ENCODE measurements at places on chromosomes 2 and 18.

- DNase-seq: peak; percentile 73
Measured at GRCh38 chr2:164984428-164984827, 29.1 kb upstream of the SLC38A11 start.

DNA sequence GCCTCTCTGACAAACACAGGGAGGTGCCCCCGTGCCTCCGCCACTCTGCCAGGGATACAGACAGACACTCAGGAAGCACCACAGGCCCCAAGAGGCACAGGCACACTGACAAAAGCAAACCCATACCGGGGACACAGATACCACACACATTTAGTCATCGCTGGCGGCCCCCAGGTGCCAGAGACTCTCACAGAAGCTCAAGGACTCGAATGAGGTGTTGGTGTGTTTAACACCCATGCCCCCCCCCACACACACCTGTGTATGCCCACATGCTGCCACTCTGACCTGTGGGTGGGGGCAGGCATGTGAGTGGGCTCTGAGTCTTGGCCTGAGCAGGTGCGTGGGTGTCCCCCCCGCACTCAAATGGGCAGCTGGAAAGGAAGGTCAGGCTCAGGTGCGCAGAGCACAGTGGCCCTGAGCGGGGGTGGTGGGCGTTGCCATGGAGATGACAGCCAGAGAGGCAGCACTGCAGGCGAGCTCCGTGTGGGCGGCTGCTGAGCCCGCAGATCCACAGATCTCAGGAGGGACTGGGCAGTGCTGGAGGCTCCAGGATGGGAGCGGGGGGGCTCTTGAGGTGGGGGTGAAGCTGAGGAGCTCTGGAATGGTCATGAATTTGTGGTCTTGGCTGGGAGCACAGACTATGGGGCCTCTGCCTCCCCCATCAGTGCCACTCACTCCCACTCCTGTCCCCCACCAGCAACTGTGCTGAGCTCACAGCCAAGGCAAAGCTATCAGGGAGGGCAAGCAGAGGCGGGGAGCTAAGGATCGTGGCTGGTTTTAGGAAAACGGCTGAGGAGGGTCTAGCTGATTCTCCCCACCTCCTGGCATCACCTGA lies 73.9 kb upstream of the TAF1B start:
- DNase-seq: no peak

- DNase-seq: no peak
Measured at GRCh38 chr2:41706286-41706685, 341.5 kb upstream of the PKDCC start.

DNA sequence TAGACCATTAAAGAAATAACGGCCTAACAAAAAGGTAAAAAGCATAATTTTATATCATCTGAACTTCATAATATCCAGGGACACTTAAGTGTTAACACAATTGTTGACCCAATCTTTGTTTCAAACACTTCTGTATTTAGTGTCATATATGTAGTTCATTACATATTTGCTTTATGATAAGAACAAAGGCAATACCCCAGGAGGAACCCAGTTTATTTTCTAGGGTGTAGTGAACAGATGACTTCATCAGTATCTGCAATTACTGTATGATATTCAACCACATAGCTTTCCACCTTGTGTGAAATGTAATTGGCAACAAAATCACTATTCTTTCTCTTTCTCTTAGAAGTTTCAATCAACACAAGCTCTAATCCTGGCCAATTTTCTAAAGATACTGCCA lies 177.8 kb downstream of the SLC39A10 start:
- no peak for DNase-seq

DNA sequence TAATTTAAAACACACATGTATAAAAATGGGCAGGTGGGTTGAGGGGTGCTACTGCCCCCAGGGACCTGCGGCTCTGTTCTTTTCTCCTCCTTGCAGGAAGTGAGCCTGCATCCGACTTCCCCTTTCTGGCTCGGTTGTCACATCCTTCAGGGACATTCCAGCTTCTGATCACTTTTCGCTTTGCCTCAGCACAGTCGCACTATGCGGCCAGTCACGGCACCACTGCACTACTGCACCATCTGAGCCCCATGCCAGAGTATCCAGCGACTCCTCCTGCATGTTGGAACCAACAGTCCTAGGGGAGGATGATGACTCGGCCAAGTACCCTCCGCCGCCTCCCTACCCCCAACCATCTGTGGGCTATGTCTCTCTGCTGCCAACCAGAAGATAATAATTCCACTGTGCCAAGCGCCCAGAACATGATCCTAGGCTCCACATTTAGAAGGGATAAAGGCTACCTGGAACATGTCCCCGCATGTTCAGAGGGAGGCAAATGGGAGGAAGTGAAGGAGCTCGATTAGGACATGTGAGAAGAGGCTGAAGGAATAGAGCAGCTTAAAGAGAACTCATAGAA lies 17.6 kb downstream of the CDC42EP3 start:
- DNase-seq: no peak

DNA sequence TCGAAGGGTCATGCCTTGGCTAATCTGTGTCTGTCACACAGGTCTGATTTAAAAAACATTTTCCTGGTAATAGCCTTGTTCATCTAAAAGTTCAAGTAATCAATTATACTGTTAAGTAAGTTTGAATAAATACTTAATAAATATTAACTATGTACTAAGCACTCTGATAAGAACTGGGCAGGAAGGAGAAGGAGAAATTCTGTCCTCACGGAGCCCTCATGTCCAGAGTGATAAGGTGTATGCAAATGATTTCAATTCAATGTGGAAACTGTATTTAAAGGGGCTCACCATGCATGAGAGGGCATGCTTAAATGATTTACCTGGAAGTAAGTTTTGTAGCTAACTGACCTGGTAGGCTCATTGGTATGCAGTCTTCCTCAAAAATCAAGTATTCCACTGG lies 94.0 kb upstream of the LYPD6 start:
- no peak for DNase-seq

DNA sequence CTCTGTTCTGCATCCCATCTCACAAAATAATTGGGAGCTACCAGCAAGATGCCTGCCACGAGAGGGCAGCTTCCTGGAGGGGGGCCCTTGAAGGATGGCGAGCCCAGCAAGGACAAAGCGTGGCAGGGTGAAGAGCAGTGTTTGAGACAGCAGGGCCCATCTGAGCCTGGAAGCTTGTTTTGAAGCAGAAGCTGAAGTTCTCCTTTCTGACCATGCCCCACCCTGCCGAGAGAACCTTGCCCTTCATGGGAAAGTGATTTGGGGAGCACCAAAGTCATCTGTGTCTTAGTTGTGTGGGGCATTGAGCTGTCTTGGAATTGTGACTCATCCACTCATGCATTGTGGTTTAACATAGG lies 216.3 kb downstream of the BCL11A start:
- DNase-seq: no peak

- no peak for DNase-seq
Measured at GRCh38 chr2:8501061-8501720, 180.7 kb upstream of the ID2 start.

DNA sequence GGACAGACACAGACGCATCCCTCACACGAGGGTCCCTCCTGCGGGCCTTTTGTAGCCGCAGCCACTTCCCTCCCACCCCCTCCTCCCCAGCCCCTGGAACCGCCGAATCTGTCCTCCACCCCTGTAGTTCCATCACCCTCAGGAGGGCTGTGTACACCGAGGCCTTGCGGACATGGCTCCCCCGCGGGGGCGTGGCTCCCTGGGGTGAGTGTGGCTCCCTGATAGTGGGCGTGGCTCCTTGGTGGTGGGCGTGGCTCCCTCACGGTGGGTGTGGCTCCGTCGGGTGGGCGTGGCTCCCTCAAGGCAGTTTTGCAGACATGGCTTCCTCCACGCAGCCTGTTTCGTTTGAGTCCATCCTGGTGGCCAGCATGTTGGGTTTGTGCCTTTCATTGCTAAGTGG lies 420.7 kb upstream of the SALL3 start:
- no peak for DNase-seq

DNA sequence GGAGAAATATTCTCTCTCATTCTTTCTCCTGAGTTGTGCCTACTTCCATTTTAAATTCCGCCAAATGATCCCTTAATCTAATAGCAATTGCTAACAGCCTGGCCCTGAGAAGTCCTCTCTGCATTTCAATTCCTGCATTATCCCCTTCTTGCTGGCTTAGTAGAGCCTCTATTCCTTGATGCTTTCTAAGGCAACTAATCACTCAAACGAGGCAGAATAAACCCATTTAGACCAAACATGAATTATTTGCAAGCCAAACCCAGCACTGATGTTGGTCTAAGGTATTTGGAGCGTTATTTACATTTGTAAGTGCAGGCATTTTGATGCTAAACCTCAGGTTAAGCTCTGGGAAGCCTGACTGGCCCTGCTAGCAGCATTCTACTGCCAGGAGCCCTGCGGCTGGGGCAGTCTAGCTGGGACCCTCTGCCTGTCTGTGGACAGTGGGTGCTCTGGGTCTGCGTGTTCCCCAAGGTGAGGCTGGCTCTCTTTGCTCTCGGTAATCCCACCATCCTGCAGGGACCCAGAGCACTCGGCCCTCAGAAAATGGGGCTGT lies 173.1 kb upstream of the HS6ST1 start:
- DNase-seq: no peak

DNA sequence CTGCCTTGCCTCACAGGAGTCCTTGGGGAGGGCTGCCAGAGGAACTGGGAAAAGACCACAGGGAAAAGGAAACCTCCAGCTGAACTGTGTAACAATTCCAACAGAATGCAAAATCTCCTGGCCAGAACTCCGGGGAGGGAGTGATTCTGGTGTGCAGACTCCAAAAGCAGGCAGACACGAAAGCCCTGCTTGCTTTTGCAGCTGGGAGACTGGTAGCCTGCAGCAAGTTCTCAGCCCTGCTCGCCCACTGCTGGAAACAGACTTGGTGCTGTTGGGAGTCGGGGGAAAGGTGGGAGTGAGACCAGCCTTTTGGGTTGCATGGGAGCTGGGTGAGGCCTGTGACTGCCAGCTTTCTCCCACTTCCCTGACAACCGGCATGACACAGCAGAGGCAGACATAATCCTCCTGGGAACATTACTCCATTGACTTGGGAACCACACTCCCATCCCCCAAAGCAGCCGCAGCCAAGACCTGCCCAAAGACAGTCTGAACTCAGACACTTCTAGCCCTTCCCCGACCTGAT lies 26.0 kb upstream of the NMI start:
- peak; percentile 78 for DNase-seq

DNA sequence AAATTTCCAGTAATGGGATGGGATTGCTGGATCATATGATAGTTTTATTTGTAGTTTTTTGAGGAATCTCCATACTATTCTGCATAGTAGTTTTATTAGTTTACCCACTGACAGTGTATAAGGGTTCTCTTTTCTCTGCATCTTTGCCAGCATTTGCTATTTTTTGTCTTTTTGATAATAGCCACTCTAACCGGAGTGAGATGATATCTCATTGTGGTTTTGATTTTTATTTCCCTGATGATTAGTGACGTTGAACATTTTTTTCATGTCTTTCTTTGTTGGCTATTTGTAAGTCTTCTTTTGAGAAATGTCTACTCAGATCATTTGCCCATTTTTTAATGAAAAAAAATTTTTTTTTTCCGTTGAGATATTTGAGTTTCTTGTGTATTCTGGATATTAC lies 26.1 kb downstream of the TMEM17 start:
- DNase-seq: no peak

GRCh38 chr2:122478117-122478516 lies 722.7 kb downstream of the TSN start:
- peak; percentile 57 for DNase-seq

- no peak for DNase-seq
Measured at GRCh38 chr2:105400138-105400540, 1.3 kb upstream of the FHL2 start.

DNA sequence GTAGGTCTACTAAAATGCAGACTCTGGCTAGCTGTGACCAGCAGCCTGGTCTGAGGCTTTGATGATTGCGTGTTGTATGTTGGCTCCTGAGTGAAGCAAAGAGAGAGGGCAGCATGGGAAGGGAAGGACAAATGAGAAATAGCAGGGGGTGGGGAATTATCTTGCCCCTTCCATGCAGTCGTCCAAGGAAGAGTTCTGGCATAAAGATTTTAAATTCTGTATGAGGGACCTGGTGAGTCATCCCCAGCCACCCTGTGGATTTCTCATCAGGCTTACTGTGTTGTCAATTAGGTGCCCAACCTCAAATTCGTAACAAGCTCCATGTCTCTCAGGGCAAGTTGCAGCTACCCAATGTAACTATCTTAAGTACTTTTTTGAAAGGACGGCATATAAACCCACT lies 72.1 kb upstream of the NOSTRIN start:
- DNase-seq: peak; percentile 30

DNA sequence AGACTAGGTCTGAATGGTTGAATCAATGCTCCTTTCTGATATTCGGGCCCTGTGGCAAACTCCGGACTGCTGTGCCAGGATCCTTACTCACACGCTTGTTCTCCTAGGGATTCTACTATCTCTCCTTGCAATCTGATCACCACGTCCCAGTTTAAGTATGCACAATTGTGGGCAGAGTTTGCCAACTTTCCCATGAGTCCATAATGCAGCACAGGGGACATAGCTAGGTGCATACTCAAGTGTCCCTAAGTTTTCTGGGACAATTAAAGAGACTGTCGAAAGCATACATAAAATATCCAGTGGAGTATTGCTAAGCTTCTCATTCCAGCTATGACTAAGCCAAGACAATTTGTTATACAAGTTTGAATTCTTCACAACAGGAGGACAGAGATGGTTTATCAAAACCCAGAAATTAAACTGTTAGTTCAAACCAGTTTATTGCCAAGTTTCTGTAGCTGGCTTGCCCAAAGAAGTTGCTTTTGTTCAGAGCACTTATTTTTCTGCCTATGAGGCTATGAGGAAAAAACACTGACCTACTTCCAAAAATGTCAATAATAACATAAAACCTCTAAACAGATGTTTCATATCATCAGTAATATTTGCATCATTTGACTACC lies 136.1 kb downstream of the EXOC6B start:
- no peak for DNase-seq

DNA sequence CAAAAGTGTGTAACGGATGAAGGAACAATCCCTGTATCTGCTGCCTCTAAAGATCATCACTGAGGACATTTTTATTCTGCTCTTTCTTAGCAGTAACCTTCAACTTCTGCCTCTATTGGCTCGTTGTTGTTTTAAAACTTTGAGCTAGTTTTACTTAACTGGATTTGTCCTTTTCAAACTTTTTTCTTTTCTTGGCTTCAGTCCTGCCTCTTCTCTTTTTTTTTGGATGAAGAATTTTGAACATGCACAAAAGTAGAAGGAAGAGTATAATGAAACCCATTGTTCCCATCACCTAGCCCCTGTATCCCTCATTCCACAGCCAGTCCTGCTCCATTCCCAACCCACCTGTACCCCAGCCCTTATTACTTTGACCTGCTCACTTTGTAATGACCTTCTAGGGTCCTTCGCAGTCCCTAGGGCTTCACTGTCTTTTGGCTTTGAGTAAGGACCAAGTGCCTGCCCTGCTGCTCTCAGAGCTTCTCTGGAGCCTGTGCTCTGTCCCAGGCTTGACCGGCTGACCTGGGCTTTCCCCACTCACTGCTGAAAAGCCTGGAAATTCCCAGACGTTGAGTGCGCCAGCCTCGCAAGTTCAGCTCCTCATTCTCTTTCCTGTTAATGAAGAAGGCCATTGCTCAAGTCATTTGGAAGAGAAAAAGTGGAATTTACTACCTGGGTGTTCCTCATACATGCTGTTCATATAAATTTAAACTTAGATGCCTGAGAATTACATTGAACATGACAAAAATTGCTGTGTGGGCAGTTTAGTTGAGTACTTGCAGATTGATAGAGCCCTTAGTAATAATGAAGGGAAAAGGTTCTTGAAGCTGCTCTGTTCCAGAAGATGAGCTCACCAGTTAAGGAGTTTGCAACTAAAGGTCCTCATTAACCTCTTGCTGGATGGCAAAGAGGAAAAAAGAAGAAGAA lies 149.3 kb upstream of the ALPP start:
- DNase-seq: no peak

GRCh38 chr2:166661391-166661790 lies 167.3 kb upstream of the SCN7A start:
- DNase-seq: no peak

GRCh38 chr2:239936838-239937581 lies 88.1 kb downstream of the NDUFA10 start:
- no peak for DNase-seq

GRCh38 chr2:190664240-190664639 lies 15.4 kb downstream of the NAB1 start:
- peak; percentile 50 for DNase-seq
